Activated CD4-positive, alpha-beta T cell treated with anti-CD3 and anti-CD28 coated beads, Interleukin-2, amount 50 U/mL, for 1 hour (primary cell): ENCODE measurements at places on chromosomes 13 and 19.

DNA sequence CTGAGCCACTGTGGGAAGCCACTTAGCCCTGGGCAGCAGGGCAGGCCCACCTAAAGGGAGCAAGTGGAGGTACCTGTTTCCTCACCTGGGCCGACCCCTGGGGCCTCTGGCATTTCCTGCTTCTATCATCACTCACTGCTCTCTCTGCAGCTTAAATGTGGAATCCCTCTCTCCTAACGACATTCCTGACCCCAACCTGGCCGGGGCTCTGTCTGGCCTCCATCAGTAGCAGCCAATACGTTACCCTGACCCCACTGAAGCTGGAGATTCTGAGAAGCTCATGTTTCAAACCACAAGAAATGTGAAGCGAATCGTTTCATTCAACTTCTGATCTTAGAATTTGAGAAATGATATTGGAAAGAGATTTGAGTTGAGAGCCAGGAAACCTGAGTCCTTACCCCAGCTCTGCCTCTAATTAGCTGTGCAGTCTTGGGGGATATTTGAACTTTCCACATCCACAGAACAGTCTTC, 39.9 kb downstream of the DOCK9 start:
- no peak for DNase-seq

- no peak for DNase-seq
Measured at GRCh38 chr19:48663667-48664066, 9.2 kb downstream of the NTN5 start.

GRCh38 chr13:75256922-75257321, 225.0 kb downstream of the TBC1D4 start:
- no peak for DNase-seq

DNA sequence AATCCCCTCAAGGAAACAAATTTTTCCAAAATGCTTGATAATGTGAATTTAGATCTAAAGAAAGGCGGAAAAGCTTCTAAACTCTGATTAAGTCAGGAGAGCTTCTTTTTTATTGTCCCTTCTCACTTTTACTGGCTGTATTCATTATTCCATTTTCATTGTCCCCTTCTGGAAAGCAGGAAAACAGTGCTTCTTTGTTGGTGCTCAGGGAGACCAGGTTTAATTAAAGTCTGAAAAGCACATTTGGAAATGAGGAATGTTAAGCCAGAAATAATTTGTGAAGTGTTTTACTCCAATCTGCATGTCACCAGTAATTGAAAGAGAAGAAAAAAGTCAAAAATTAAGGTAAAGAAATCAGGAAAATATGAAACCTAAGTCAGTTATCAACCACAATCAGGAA, 43.5 kb upstream of the TSC22D1 start:
- no peak for DNase-seq

DNA sequence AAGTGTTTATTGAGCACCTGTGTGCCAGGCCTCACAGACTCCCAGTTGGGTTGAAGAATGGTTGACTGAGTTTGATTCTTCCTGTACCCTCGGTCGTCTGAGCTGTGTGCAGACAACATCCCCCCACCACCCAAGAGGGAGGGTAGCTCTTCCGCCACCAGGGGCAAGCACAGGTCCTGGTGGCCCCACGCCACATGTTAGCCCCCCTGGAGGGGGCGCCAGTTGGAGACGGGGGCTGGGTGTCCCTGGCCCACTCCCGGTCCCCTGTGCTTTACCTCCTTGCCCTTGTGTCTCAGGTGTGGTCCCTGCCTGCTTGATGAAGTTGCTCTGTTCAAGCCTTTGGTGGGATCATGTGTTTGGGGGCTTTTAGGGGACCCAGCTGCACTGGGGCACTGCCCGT, 27.2 kb downstream of the COLGALT1 start:
- DNase-seq: no peak

DNA sequence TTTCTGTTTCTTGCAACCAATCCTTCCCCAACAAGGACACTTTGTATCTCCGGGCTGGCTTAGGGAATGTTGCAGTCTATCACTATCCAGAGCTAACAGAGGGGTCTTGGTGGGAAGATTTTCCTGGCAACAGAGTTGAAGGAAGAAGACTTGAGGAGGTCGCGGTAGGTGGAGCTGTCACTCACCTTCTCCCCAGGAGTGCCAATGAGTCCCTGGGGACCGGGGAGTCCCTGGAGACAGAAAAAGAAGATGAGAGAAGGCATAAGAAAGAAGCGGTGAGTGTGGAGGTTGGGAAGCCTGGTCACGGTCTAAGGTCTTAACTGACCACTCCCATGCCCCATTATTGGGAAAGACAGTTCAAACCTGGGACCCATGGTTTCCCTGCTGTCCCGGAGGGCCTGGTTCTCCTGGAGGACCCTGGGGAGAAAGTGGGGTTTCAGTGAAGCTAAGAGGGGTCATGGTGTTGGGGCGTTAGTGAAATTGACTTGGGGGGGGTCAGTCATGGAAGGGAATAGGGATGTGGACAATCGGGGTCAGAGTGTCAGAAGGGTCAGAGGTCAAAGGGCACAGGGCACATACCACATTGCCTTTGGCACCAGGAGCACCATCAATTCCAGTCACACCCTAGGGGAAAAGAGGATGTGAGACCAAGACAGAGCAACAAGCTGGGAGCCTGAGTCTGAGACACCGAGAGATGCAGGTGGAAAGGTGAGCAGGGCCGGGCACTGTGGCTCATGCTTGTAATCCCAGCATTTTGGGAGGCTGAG, 18.7 kb downstream of the COL5A3 start:
- DNase-seq: no peak

- peak; percentile 14 for DNase-seq
Measured at GRCh38 chr13:39616087-39616694, 13.2 kb upstream of the LHFPL6 start.

- DNase-seq: no peak
Measured at GRCh38 chr19:8311461-8312260, 3.5 kb upstream of the CD320 start.

DNA sequence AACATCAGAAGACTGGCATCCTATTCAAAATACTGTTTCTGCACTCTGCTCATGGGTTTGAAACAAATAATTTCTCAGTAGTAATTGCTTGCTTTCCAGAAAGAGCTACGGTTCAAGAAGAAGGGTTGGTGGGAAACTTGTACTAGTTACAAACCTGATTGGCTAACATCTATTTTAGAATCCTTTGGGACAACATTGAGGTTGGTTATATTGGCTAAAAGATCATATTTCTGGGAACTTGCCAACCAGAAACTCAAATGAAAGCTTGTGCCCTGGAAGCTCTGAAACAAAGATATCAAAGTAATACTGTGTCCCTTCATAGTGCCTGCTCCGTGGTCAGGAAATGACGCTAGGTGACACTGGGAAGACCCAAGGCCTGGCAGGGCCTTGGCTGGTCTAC, 141.7 kb downstream of the LACC1 start:
- DNase-seq: no peak

- DNase-seq: no peak
Measured at GRCh38 chr13:94178625-94179244, 300.7 kb downstream of the DCT start.

GRCh38 chr13:112240076-112240475, 136.1 kb upstream of the SPACA7 start:
- DNase-seq: no peak

- no peak for DNase-seq
Measured at GRCh38 chr19:39109641-39110040, 15.9 kb upstream of the PAK4 start.

GRCh38 chr19:16201011-16201391, 3.3 kb downstream of the AP1M1 start:
- DNase-seq: no peak

DNA sequence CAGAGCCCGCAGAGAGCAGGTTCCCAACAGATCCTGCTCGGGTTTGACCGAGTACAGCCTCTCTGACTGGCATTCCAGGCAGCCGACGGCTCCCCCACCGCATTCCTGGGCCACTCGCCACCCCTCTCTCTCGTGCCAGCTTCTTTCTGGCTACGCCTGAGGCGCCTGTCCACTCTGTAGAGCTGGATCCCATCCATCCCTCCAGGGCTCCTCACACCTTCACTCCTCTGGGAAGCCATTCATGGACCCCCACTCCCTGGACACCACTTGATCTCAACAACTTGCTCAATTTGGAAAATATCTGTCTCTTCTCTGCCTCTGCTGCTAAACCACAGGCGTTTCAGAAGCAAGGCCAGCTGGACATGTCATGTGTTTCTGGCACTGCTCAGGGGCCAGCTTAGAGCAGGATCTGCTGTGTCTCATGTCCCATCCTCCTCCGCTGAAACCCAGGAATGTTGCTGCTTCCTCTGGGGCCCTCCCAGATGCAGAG, 30.6 kb upstream of the ATP1A3 start:
- DNase-seq: no peak

GRCh38 chr13:85638815-85639393, 160.3 kb downstream of the SLITRK6 start:
- DNase-seq: no peak

GRCh38 chr19:13902993-13903555, 2.8 kb downstream of the BRME1 start:
- no peak for DNase-seq
